HepG2 (cell line): ENCODE measurements at places on chromosomes 3 and 15. TPM values are rescaled to one million over a fixed set of nuclear protein-coding genes. Genes with fewer than 3 reads are reported as not detected.

ARPP21 gene
- not detected in 2 replicates for total RNA-seq

CNTN3 gene
- total RNA-seq = not detected in 2 replicates

PROS1 gene
- total RNA-seq = 45.6 and 76.8 TPM in 2 replicates

AADAC gene
- 1.2 and 1.5 TPM in 2 replicates for total RNA-seq

BAHD1 gene
- total RNA-seq = 8.1 and 8.7 TPM in 2 replicates

MNS1 gene
- 1.7 and 2.3 TPM in 2 replicates for total RNA-seq

KLHDC8B gene
- total RNA-seq = 17.2 and 17.7 TPM in 2 replicates

HIGD2B gene
- not detected in 2 replicates for total RNA-seq

TPRG1 gene
- total RNA-seq = not detected in 2 replicates

FLNB gene
- total RNA-seq = 48.8 and 130 TPM in 2 replicates

CAND2 gene
- total RNA-seq = not detected in 2 replicates

GHRL gene
- 0.09 TPM in 1 of 2 replicates, not detected in the other for total RNA-seq

IQCF5 gene
- total RNA-seq = not detected in 2 replicates

SLC33A1 gene
- 23.2 and 32.1 TPM in 2 replicates for total RNA-seq

KIF23 gene
- 38.1 and 51.2 TPM in 2 replicates for total RNA-seq

IFT80 gene
- total RNA-seq = 15.7 and 21.4 TPM in 2 replicates

CTXN2 gene
- not detected in 2 replicates for total RNA-seq

SLC9C1 gene
- total RNA-seq = not detected in 2 replicates

MESD gene
- total RNA-seq = 24.9 and 46.2 TPM in 2 replicates

COPS2 gene
- total RNA-seq = 66.3 and 138 TPM in 2 replicates

GOLGA8M gene
- not detected in 2 replicates for total RNA-seq

OR5K3 gene
- not detected in 2 replicates for total RNA-seq

RTP3 gene
- 0.09 TPM in 1 of 2 replicates, not detected in the other for total RNA-seq

SLC51B gene
- 14.4 and 17.1 TPM in 2 replicates for total RNA-seq

ANKUB1 gene
- not detected in 2 replicates for total RNA-seq

PPARG gene
- total RNA-seq = 13.9 and 14.4 TPM in 2 replicates

SLC38A3 gene
- 14.3 and 29.8 TPM in 2 replicates for total RNA-seq

ADCY5 gene
- not detected in 2 replicates for total RNA-seq

PPM1L gene
- total RNA-seq = 1.4 TPM in 2 replicates

NR2E3 gene
- not detected in 2 replicates for total RNA-seq

CPLX3 gene
- not detected in 2 replicates for total RNA-seq

CYP11A1 gene
- total RNA-seq = 0.66 and 0.86 TPM in 2 replicates

SCAMP5 gene
- 31.1 and 34.3 TPM in 2 replicates for total RNA-seq

MESP2 gene
- not detected in 2 replicates for total RNA-seq

ZPLD1 gene
- total RNA-seq = not detected in 2 replicates

IL16 gene
- total RNA-seq = not detected in 2 replicates

PEX11A gene
- total RNA-seq = 13.9 and 15.1 TPM in 2 replicates

NRROS gene
- total RNA-seq = not detected in 2 replicates

TEX9 gene
- total RNA-seq = 6.9 and 7.2 TPM in 2 replicates

CPA3 gene
- not detected in 2 replicates for total RNA-seq

SLC24A5 gene
- total RNA-seq = not detected in 2 replicates

STXBP5L gene
- total RNA-seq = not detected in 2 replicates

STRIT1 gene
- total RNA-seq = not detected in 2 replicates

CLDN16 gene
- total RNA-seq = 0.21 and 0.24 TPM in 2 replicates

TGM5 gene
- total RNA-seq = 0.18 and 0.22 TPM in 2 replicates

KNG1 gene
- total RNA-seq = 3.5 and 7.0 TPM in 2 replicates

P3H2 gene
- total RNA-seq = not detected in 2 replicates

ASB14 gene
- not detected in 2 replicates for total RNA-seq
